Trophoblast cell (in vitro differentiated cells and primary cell): ENCODE measurements at places on chromosomes 2 and 18.

DNA sequence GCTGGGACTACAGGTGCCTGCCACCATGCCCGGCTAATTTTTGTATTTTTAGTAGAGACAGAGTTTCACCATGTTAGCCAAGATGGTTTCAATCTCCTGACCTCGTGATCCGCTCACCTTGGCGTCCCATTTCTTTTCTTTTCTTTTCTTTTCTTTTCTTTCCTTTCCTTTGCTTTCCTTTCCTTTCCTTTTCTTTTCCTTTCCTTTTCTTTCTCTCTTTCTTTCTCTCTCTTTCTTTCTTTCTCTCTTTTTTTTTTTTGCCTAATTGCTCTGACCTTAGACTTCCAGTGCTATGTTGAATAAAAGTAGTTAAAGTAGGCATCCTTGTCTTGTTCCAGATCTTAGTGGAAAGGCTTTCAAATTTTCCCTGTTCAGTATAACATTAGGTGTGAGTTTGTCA lies 41.0 kb upstream of the REEP1 start:
- no peak for DNase-seq

GRCh38 chr2:38064801-38065501 lies 11.0 kb downstream of the CYP1B1 start:
- peak; percentile 18 for DNase-seq

DNA sequence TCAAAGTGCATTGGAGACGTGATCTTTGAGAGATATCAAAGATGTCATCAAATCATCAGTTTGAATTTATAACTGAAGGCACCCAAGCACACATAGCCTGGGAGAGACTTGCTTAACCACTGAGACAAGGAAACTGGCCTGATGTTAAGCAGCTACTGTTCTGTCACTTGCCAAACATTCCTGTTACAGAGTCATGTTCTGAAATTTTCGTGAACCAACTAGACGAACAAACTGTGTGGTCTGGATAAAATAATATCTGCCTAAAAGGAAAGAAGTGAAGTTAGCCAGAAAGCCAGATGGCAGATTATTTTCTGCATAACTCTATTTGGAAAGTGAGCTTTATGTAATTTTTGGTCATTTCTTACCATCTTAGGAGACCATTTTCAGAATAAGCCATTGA lies 51.4 kb downstream of the SPATS2L start:
- no peak for DNase-seq

GRCh38 chr2:127216095-127216494 lies 4.0 kb downstream of the CYP27C1 start:
- DNase-seq: no peak

- no peak for DNase-seq
These were observed 995 bp downstream of the TMEM127 start for GRCh38 chr2:96264656-96265348.

GRCh38 chr2:127086990-127087790 lies 19.8 kb downstream of the BIN1 start:
- no peak for DNase-seq

GRCh38 chr2:116489944-116490343 lies 1324.5 kb upstream of the DDX18 start:
- no peak for DNase-seq

GRCh38 chr2:119085613-119086012 lies 72.9 kb downstream of the C1QL2 start:
- no peak for DNase-seq

GRCh38 chr2:171084128-171084527 lies 76.6 kb downstream of the TLK1 start:
- DNase-seq: no peak

DNA sequence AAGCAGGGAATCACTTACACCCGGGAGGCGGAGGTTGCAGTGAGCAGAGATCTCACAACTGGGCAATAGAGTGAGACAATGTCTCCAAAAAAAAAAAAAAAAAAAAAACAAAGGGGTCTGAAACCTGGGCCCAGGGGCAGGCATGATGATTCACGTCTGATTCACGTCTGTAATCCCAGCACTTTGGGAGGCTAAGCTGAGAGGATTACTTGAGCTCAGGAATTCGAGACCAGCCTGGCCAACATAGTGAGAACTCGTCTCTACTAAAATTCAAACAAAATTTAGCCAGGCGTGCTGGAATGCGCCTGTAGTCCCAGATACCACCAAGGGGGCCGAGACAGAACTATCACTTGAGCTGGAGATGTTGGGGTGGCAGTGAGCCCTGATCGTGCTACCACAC lies 30.3 kb downstream of the TEX44 start:
- DNase-seq: peak; percentile 72

GRCh38 chr18:21833604-21834298 lies 93.2 kb downstream of the MIB1 start:
- DNase-seq: no peak

DNA sequence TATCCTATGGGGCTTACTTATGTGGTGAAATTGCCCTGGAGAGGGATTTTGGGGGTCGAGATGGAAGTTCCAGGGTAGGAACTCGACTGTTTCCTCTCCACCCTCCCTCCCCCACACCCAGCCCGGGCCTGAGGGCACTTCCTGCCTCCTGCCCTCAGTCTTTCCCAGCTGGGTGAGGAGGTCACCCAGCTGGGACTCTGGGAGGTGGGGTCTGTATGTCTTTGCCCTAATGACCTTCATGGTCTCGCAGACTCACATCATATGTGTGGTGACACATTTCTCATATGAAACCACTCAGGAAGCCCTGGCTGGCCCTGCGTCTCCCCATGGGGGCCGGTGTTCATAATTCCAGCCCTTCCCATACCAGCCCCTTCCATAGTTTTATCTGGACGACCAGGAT lies 12.4 kb downstream of the ATOH8 start:
- DNase-seq: no peak

- no peak for DNase-seq
These were observed 333.3 kb upstream of the ACVR2A start for GRCh38 chr2:147511491-147511948.

DNA sequence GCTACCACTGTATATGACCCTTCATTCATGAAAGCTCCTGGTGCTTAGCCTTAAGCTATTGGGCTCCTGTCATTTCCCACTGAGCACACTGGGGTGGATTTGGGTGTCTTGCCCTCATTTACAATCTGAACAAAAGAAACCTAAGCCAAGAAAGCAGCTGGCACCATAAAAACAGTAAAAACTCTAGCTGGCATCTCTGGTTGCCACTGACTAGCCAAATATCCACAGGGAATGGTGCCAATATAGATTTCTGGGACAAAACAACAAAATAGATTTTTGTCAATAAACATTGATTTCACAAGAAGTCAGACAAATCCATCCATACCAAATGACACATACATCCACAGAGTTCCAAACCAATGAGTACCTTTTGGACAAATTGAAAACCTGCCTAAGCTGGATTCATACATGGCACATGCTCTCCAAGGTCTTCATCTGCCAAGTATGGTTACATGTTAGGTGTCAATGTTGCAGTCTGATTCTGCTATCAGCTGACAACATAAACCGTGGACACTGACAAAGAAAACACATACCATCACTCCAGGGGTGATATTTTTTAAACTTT lies 1081.5 kb upstream of the ZEB2 start:
- no peak for DNase-seq

DNA sequence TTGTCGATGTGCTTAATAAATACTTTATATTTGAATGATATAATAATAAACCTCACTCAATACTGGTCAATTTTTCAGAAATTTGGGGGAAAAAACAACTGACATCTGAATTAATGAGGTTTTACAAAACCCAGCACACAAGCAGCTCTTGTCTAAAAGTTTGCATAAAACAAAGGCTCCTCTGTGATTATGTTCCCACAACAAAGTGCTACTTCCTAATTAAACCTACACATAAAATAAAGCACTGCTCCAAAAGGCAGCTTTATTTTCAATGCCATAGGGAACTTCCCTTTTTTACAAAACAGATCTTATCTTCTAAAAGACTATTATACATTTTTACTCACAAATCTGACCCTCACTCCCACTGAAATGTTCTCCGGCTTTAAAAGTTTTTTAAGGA lies 47.1 kb downstream of the LAMA1 start:
- DNase-seq: no peak

- DNase-seq: no peak
These were observed 28.4 kb upstream of the GPC1 start for GRCh38 chr2:240407090-240407489.

GRCh38 chr2:230981704-230982103 lies 14.2 kb upstream of the SPATA3 start:
- no peak for DNase-seq

- no peak for DNase-seq
These were observed 70.9 kb downstream of the PIEZO2 start for GRCh38 chr18:11078491-11078890.

- DNase-seq: no peak
These were observed 152.9 kb downstream of the FAM124B start for GRCh38 chr2:224248944-224249371.

DNA sequence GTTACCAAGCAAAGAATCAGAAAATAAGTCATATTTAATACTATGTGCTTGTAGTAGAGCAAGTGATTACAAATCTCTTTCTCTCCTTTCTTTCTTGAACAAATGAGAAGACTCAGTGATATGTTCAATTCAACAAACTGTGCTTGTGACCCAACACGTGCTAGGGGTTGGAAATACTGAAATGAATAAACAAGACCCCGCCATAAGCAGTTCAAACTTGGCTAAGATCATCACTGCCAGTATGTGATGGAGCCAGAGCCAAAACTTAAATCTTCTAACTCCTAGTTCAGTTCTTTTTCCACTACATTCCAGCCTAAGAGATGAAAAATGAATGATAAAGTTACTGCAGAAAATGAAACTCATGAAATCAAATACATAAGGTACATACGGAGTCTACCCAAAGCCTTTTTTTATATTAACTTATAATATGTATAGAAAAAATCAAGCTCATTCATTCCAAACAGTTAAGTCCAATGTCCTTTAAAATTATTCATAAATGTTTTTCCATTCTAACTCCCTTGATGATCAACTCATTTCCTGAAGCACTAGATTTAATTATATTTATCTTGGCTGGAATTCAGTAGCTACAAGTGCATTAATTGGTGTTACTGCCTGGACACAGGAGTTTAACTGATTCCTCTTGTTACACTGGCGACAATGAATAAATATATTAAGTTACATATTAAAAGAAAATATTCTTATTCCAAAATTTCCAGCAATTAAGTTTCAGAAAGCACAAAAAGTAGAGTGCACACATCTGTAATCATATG lies 36.0 kb downstream of the GALNT3 start:
- no peak for DNase-seq

- no peak for DNase-seq
These were observed 91.6 kb downstream of the FAM161A start for GRCh38 chr2:61762292-61762691.

- no peak for DNase-seq
These were observed 32.0 kb upstream of the GALNT1 start for GRCh38 chr18:35549564-35549963.

DNA sequence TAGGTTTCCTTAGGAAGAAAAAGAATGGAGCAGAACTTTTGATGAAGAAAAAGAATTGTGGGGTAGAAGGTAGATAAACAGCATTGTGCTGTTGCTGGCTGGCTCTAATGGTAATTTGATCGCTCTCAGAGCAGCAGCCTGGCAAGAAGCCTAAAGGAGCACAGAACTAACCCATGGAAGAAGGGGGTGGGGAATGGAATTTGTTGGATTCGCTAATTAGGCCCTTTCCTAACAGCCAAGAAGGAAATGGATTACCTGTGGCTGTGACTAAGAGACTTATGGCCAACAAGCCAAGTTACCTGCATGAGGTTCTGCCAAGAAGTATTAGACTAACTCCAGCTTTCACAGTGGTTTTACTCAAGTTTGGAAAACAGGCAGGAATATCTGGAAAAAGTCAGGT lies 210.6 kb downstream of the IKZF2 start:
- no peak for DNase-seq

GRCh38 chr18:55246278-55246677 lies 287.0 kb upstream of the CCDC68 start:
- no peak for DNase-seq

DNA sequence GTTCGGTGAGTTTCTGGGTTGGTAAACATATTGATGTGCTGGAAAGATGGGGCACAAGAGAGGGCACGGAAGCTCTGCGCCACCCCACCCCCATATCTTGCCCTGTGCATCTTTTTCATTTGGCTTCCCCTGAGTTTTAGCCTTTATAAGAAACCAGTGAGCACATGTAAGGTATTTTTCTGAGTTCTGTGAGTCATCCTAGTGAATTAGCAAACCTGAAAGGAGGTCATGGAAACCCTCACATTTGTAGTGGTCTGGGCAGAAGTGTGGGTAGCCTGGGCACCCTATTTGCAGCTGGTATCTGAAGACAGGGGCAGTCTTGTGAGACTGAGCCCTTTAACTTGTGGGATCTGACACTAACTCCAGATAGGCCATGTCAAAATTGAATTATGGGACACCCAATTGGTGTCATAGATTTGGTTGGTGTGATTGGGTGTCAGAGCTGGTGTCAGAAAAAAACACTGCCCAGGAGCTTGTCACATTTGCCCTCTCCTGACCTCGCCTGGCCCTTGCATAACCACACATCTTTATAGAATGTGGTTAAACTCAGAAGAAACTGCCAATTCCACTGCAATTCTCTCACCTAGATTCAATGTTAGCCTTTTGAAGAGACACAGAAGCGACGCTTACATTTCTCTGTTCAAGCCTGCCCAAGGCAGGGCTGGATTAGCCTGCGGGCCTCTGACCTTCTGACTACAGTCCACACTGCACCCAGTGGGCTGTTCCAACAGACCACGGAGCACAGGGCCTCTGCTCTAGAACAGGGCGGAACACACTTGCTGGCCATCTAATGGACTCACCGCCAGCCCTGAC lies 12.0 kb upstream of the GALM start:
- DNase-seq: peak; percentile 89

DNA sequence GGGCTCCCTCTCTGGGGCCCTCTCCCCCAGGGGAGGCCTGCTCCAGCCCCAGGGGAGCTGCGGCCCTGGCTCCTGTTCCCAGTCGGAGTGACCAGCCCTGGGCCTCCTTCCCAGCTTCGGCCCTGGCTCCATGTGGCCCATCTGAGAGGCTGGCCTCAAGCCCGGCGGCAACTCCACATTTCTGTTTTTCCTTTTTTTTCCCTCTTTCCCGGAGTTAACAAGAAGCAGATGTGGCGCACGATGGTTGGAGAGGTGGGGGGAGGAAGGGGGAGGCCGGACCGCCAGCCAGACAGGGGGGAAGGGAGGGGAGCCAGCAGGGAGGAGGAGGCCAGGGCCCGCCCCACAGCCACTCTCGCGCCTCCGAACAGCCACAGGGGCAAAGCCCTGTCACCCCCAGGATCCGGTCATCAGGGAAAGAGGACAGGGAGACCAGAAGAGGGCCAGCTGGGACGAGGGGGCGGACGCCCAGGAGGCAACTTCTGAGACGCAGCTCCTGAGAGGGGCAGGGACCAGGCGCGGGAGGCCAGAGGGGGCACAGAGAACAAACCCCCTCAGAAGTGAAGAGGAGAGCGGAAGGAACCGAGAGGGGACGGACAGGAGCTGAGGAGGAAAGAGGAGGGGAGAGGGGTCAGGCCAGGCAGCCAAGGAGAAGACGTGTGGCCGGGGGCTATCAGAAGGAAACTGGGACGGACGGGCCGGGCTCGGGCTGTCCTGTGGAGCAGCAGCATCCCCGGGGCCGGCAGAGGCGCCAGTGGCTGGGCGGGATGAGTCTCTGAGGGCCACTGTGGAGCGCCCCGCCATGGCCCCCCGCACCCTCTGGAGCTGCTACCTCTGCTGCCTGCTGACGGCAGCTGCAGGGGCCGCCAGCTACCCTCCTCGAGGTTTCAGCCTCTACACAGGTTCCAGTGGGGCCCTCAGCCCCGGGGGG lies at the start of gene EMILIN1:
TSS of gene EMILIN1 (plus strand) at position 349 of the 928 bp plus-strand sequence. CDS start at position 800, 451 bp downstream.
- no peak for DNase-seq
